ENCODE measurements at places on chromosomes 3 and 15.

DNA sequence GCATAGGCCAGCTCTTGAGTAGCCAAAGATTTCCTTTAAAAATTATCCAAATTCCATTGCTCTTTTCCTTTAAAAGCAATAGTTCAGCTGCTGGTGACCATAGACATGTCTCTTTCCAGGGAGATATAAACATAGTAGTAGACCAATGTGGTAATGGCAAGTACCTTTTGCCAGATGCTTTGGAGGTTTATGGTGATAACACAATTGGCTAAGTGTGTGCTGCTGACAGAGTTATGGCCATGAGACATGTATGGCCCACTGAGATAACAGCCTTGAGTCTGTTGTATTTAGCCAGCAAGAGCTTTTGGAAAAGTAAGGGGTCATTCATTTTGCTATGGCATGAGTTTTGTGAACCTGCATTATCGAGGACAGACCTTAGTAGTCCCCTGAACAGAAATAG, 1146.8 kb downstream of the TUSC7 start:
- no peak for DNase-seq

- no peak for DNase-seq
Measured at GRCh38 chr15:83061680-83062079, 5.4 kb downstream of the BTBD1 start.

DNA sequence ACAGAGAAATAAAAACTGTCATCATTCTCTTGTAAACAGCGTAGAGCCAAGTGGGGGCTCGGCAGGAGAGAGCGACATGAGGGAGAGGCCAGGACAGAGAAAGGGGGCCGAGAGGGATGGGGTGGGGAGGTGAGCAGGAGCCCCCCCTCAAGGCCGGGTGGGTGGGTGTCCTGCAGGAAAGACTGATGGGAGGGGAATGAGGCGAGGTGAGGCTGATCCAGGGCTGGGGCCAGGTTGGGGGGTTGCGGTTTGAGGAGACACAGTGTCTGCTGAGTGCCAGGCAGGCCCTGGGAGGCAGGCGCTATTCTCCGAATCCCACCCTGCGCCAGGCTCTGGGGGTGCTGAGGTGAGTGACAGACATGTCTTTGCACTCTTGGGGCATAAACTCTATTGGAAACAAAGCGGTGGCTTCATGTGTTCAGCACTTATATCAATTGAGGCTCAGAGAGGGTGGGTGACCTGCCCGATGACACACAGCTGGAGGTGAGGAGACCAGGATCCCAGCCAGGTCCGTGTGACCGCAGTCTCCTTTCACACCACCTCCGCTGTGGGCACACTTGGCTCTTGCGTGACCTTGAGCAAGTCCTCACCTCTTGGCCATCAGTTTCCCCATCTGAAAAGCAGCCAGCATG, 19.6 kb upstream of the CSPG4 start:
- DNase-seq = no peak

DNA sequence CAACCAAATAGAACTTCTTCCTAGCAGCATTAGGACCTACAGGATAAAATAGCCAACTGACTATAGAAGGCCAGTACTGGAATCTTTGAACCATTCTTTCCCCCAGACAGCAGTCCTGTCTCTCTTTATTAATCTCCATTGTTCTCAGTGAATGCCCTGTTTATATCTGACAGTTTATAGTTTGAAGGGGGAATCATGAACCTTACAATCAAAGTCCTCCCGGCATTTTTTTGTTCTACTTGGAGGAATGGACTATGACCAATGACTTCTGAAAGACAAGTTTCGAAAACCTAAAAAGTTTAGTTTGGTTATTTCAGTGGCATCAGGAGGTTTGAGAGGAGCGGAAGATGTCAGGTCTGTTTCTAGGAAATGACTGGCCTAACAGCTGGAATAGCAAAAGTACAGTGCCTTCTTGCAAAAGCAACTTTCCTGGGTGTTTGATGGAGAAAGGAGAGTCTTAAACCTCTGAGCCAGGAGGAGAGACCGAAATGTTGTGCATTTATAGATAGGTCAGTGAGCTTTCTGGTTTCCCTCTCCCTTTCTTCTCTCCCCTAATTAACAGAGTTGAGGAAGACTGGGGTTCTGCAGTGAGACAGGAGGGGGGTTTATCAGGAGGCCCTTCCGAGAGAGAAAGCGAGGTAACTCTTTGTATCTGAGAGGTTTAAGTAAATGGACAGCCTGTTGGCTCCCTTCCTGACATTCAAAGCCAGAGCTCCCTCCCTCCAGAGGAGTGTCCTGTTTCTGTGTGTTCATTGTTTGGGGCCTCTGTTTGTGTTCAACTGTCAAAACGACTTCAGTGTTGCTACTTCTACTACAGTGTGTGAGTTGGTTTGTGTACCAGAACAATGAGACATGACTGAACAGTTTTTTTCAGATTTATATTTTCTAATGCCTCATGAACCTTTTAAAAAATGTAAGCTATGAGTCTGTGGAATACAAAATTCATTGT, 383.0 kb upstream of the RARB start:
- peak; percentile 46 for DNase-seq

DNA sequence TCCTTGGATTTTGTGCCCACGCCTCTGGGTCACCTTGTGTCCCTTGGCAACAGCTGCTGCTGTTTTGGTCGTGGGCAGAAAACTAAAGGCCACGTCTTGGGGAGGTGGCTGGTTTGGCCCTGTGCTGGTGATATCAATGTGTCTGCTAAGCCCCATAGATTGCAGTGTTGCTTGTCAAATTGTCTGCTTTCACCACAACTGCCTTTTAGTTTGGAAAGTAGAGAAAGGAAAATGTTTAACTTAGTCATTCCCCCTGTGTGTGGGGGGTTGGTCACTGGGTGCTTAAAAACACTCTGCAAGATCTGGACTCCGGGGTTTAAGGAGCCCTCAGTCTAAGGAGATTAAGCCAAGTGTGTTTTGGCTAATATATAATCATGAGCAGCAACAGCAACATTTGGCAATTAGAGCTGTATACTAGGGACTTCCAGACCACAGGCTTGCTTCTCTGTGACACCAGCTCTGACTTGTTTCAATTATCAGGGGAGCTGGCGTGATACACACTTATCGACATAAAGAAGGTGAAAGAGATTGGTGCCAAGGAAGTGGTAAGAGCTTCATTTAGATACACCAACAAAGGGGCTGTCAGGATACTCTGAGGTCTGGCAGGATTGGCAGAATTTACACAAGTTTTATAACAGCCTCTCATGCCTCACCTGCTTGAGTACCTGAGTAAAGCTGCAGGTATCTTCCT, 3.5 kb downstream of the SMAD3 start:
- no peak for DNase-seq

GRCh38 chr15:95680728-95681127, 649.8 kb upstream of the NR2F2 start:
- no peak for DNase-seq

DNA sequence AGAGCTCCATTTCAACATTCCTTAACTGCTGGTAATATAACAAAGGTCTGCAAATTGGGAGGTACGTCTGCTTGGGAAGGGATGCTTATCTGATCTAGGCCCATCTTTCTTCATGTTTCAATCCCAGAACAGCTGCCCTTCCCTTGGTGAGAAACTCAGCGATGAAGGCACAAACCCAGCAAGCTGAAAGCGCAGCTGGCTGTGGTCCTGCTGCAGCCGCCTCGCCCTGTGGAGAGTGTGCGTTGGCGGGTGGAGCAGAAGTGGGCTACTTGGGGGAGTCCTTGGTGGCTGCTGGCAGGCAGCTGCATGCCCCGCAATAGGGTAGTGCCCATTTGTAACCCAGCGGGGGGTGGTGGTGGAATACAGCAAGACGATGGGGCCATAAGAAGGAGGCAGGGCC, 160.6 kb upstream of the WNT5A start:
- no peak for DNase-seq

- DNase-seq = peak; percentile 31
Measured at GRCh38 chr3:33636125-33636850, 81.8 kb downstream of the CLASP2 start.

- no peak for DNase-seq
Measured at GRCh38 chr3:177484206-177484605, 286.9 kb upstream of the TBL1XR1 start.

GRCh38 chr15:68612979-68613740, 34.4 kb downstream of the CORO2B start:
- no peak for DNase-seq

DNA sequence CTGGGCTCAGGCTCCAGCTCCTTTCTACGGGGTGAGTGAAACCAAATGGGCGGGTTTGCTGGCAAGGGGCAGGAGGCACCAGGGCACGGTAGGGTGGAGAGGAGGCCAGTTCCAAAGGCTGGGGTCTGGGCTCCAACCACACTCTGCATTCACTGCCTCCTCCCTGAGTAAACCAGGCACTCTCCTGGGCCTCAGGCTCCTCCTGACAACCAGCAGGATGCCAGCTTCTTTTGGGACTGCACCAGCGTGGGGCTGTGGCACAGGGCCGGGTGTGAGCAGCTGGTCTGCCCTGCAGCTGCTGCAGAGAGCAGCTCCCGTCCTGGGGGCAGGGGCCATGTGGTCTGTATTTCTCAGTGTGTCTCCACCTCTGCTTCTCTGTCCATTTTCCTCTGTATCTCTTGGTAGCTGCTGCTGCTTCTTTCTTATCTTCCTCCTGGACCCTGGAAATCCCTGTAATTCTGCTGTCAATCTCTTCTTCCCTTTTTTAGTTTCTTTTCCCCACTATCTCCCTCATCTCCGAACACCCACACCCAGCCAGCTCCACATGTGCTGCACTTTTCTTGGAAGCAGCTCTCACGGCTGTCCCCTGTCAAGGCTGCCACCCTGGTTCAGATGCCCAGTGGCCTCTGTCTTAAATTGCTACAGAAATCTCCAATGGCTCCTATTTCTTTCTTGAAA, 54.9 kb upstream of the TBC1D21 start:
- DNase-seq = no peak

- DNase-seq = no peak
Measured at GRCh38 chr15:72774696-72775383, 8.7 kb downstream of the ADPGK start.

DNA sequence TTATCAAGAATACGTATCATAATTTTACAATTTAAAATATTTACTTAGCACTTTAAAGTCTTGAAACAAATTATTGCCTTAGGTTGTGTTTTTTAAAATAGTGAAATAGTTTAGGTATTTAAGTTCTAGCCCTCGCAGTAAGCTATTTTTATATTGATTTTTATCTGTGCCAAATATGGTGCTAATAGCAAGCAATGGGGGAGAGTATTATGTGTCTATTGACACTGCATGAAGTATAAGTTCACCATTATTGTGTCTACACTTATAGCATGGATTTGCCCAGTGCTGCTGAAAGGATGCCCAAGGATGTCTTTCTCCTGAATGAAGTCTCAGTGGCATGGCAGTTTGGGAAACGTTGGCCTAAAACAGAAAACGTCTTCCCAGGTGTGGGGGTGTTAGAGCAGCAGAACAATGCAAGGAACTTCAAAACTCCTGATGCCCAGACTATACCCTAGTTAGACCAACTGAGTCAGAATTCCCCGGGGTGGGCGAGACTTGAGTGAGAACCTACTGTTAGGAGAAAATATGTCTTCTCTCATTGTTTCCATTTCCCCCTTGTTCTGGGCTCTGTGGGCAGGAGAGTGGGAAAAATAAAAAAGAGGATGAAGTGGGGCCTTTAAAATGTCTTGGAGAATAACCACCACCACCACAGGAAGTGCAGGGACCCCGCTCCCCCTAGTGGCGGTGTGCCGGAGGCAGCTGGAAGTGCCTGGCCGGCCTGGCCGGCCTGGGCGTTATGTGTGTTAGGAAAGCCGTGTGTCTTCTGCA, 104.2 kb upstream of the SLC7A14 start:
- DNase-seq = peak; percentile 49

DNA sequence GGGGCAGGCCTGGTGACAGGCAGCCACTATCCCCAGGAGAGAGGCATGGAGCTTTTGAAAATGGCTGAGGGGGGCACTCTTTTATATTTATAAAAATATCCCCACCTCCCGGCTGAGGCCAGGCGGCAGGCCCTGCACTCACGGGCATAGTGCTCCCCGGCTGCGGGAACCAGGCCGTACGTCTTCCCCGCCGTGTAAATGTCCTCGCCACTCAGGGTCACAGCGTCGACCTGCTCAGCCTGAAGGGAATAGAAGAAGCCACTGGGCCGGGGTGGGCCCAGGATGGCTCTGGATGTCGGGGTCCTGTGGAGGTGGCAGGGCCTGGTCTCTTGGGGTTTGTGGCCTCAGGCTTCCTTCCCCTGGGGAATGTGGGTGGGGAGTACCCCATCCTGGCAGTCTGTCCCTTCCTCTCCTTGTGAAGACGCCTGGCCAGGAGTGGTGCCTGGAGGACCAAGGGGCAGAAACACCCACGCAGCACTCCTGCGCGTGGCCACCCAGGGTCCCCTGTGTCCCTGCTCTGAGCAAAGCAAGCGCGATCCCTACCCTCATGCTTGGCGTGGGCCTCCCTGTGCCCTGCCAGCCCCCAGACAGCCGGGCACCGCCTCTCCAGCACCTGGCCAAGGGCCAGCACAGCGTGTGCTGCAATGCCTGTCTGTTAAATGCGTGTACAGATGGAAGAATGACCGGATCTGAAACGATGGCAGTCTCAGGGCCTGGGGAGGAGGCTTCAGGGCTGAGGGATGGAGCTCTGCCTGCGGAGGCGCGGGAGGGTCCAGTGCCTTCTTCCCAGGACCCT, 18.9 kb downstream of the MELTF start:
- no peak for DNase-seq

Measured in NCI-H526 treated with DMSO at 0.1 percent for 48 hours (cell line).